ENCODE measurements at places on chromosomes 5 and 9. TPM values are rescaled to one million over a fixed set of nuclear protein-coding genes. Genes with fewer than 3 reads are reported as not detected.

The CENPK gene
- total RNA-seq, result 2.0 TPM

DNA sequence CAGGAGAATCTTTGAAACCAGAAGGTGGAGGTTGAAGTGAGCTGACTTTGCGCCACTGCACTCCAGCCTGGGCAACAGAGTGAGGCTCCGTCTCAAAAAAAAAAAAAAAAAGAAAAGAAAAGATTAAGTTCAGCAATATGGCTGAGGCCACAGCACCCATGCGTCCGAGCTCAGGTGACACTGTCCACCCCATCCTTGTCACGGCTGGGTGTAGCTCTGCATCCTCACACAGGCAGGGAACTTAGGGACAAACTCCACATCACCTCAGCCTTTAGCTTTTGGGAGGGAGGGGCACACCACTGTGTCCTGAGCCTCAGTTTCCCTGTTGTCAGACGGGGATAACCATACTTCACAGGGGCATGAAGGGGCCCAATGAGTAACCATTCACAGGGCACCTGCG, 15.5 kb downstream of the FGD3 start:
- no peak for DNase-seq

- no peak for DNase-seq
Measured at GRCh38 chr5:74851684-74852353, 14.4 kb downstream of the FAM169A start.

DNA sequence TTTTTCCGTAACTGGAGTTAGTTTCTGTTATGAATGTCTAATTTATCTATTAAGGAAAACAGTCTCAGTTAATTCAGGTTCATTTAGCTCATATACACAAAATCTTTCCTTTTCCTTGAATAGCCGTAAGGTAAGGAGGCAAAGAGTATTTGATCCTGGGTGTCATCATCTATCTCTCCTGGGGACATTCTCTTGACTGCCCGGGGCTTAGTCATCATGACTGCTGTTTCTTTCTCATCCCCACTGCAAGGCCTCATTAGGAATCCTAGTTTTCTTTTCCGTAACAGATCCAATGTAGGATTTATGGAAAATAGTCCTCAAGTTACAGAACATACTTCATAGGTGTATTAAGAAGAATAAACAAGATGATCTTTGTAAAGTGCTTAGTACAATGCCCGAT, 134.9 kb upstream of the CHD1 start:
- DNase-seq, result no peak

The TERT gene
- total RNA-seq, result not detected

DNA sequence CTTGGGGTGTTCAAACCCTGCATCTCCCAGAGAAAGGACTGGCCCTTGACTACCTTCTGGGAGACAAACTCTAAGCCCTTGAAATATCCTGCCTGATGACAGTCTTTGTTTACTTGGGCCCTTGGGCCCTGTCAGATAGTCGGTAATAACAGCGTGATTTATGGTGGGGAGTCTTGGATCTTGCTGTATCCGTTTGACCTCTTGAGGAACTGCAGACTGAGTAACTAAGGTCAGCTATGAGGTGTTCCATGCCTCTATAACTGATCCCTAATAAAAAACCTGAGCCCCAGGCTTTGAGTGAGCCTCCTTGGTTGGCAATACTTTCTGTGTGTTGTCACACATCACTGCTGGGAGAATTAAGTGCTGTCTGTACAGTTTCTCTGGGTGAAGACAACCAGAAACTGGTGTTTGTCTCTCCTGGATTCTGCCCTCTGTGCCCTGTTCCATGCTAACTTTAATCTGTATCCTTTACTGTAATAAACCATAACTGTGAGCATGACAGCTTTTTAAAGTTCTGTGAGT, 56.2 kb upstream of the ANKRD33B start:
- no peak for DNase-seq

The LCP2 gene
- 6.7 TPM for total RNA-seq

The PCDHA9 gene
- total RNA-seq, result not detected

The SLCO6A1 gene
- not detected for total RNA-seq

The PPP1R26 gene
- total RNA-seq, result 18.5 TPM

- DNase-seq, result no peak
Measured at GRCh38 chr9:3980212-3980611, 319.7 kb downstream of the GLIS3 start.

DNA sequence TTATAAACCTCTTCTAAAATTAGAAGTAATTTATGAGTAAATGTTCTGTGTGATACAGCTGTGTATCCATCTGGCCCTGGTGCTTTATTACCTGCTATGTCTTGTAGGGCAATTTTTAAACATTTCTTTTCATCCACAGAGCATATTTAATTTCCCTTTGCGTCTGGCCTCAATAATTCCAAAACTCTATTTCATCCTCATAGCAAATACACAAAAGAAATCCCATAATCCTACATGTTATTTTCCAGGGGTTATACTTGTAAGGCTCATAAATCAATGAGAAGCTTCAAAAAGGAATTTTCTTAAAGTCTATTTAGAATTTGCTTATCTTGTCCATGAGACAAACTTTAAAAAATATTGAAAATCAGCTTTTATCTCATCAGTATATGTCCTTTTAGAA, 167.0 kb downstream of the TTC39B start:
- DNase-seq, result no peak

DNA sequence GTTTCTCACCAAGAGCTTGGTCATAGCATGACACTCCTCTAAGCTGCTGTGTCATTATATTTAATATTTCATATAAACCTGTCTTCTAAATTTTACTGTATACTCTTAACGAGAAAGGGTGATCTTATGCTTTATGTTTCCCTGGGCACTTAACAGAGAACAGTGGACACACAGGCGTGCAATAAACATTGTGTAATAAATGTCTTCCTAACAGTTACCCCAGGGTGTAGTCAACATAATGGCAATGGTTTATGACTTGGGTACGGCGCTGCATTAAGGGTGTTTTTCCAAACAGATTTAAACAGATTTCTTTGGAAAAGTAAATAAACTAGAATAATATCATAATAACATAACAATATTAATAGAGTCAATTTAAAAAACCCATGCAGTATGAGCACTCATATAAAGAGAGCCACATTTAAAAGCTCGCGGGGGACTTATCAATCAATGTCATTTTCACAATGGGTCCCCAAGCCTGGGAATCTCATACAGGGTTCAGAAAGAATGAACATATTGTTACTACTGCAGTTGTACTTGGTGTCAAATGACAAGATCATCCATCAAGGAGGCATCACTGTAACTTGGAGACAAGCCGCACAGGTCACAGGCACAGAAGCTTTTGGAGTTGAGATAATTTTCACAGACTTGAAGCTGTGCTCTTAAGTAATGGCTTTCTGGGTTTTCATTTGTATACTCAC, 376.4 kb downstream of the CTNND2 start:
- no peak for DNase-seq

DNA sequence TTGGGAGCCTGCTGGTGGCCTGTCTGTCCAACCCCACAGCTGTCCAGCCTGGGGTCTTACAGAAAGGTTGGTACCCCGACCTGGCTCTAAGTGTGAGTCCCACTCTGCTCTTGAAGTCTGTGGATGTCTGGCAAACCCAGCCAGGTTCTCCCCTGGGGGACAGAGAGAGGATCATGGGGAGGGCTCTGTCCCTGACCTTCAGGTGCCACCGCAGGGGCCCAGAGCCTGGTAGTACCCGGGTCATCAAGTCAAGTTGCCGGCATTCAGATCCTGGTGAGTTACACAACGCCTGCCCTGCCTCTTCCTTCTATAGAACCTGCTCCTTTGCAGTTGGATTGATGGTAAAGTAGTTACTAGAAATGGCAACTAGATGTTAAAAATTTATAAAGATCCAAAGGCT, 66.7 kb downstream of the ADAMTS2 start:
- peak; percentile 45 for DNase-seq

The ARID3C gene
- not detected for total RNA-seq

DNA sequence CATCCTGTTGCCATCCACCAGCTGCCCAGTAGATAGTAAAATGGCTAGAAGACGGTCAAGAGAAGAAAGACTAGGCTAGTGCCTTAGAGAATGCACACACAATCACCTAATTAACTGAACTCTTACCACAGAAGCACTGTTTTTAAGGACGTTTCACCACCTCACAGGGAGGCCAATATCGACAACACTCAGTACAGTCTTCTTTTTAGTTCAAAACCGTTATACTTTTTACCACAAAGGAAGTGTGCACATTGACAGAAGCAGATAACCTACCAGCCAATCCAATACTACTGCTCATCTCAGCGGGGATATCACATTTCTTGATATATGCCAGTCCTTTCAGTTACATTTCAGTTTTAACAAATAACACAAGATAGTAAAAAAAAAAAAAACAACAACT, 122.3 kb downstream of the GNAQ start:
- no peak for DNase-seq

DNA sequence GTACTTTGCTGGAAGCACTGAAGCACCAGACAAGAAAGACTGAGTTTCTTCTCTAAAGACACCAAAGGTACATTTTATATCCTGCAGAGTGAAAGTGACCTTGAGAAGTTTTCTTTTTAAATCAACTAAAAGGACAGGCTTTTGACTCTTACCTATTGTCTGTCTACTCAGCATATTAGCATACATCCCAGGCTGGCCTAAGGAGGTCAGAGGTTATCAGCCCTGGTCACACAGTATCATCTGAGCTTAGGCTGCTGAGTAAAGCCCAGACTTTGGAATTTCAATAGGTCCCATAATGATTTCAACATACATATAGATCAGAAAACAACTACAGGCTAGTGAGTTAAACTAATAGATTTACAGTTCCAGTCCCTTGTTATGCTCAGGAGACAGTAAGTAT, 10.1 kb upstream of the CDH9 start:
- no peak for DNase-seq

DNA sequence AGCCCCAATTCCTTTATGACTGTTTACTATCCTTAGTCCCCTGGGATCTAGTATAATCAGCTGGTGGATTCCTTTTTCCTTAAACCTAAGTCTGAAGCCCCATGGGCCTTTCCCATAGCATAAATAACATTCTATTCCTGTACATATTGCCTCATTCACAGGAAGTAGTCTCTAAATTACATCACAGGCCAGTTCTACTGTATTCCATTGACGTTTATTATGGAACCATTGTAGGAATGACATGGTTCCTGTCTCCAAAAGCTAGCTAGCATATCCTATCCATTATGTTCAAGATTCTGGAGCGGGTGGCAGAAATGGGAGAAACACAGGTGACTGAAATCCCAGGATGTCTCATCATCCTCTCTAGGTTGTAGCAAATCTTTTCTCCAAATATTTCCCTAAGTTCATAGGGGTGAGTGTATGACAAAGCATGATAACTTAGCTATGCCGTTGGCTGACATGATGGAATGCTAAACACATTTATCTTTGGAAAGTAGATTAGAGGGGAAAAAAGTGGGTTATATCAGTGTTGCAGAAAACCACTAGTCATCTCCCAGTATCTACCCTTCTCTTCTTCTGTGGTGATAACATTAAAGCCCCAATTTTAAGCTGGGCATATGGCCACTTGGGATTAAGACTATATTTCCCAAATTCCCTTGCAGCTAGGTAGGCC, 140.1 kb downstream of the FGF1 start:
- no peak for DNase-seq

The ST6GALNAC4 gene
- 21.9 TPM for total RNA-seq

The SHOC1 gene
- not detected for total RNA-seq

The HNRNPH1 gene
- 218 TPM for total RNA-seq

The CACNA1B gene
- total RNA-seq, result 0.41 TPM

DNA sequence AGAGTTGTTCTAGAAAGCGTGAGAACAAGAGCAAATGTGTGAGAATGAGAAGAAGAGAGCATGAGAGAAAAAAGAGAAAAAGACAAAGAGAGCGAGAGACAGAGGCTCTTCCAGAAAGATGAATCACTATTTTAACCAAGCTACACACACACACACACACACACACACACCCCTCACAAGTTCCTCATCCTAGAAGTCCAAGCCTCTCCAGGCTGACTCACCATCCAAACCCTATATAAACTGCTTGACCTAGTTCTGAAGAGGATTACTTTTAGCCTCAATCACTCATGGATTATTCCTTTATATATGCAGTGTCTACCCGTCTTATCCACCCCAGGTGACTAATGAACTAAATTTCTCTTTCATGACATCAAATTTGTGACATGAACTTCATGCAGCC, 37.6 kb downstream of the C9orf57 start:
- DNase-seq, result no peak

The SELENOP gene
- total RNA-seq, result 284 TPM

DNA sequence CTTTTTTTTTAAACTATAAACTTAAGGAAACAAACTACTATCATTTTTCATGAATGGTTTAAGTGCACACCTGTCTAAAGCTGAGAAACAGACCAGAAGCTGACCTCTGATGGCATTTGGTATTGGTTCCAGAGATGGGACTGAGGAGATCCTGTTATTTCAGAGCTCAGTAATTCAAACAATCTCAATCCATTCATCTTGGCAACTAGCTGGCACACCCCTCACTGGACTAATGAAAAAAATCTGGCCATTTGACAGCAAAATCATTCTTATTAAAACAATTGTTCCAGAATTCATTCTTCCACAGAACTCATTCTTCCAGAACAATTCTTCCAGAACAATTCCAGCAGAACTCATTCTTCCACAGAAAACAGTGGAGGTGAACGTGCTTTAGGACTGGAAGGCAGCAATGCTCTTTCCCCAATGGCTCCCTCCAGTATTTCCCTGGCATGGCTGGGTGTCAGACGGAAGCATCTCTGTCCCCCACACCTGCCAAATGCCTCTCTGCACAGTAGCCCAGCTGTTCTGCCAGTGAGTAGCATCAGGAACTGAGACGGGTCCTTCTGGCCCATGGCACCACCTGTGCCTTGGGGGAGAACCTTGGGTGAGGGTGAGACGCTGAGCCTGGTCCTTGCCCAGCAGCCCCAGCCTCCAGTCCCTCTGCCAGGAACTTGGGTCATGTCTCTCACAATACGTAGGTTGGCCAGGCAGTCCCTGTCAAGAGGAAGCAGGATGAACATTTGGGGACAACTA, 87.5 kb upstream of the EQTN start:
- DNase-seq, result no peak

DNA sequence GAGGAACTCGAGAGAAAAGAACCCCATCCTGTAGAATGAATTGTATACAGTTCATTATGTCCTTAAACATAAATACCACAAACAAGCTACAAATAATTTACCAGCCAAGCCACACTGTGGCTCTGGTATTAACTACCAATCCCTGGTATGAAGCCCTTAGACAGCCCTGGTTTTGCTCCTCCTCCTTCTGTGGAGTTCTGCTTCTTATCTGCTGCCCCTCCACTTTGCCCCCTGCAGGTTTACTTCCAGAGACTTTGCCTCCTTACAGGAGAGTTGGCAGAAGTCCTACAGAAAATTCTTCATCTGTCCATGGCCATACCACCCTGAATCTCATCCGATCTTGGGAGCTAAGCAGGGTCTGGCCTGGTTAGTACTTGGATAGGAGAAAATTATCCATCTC, 219.8 kb downstream of the ACTL7B start:
- no peak for DNase-seq

The PKN3 gene
- total RNA-seq, result 8.5 TPM

The CBY3 gene
- not detected for total RNA-seq

DNA sequence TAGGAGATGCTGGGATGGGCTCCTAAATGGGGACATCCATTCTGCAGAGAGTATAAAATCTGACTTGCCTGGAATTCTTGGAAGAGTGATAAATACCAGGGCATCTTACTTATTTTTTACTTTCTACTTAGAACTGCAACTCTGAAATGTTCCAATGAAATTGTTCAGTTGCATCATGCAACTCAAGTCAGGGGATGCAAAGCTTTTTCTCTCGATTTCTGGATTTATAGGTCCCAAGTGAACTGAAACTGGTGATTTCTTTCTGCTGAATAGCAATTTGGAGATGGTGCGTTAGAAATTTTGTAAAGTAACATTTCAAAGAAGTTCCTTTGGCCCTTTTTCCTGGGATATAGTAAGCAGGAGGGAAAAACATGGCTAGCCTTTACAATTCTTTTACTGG, 238.4 kb upstream of the CD180 start:
- no peak for DNase-seq

Data from Right ventricle myocardium inferior (tissue), 1 donor.